ENCODE measurements at places on chromosomes 2 and 18.

GRCh38 chr2:219206328-219207133 lies at the start of gene ZFAND2B:
Gene ZFAND2B (plus strand): TSS chr2:219206782. CDS start chr2:219206988, 206 bp downstream.
- peak; percentile 77 for DNase-seq

- no peak for DNase-seq
These were observed 192.5 kb downstream of the SMAD2 start for GRCh38 chr18:47737956-47738355.

GRCh38 chr2:105403783-105404698 lies 5.2 kb upstream of the FHL2 start:
- DNase-seq: peak; percentile 64

- no peak for DNase-seq
These were observed 194.9 kb downstream of the LRATD1 start for GRCh38 chr2:14827226-14828023.

DNA sequence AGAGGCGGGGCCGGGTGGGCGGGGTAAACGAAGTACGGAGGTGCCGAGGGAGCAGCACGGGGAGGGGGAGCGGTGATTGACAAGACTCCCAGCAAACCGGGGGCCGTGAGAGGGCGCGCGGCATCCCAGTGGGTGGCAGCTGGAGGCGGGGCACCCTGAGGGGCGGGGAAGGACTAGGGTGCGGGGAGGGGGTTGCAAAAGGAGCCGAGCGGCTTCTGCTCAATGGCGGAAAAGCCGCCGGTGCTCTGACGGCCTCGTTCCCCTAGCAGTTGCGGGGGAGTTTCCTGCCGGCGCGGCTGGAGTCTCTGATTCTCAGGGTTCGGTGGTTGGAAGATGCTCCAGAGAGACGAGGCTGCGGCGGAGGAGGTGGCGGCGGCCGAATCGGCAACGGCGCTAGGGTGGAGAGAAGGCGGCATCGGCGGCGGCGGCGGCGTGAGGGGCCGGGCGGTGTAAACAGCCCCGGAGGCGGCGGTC lies at the start of gene PPM1B:
Gene PPM1B, plus strand, starts transcription at position 195 of the 474 bp plus-strand sequence. CDS start 32,325 bp downstream, outside the sequence.
- no peak for DNase-seq

DNA sequence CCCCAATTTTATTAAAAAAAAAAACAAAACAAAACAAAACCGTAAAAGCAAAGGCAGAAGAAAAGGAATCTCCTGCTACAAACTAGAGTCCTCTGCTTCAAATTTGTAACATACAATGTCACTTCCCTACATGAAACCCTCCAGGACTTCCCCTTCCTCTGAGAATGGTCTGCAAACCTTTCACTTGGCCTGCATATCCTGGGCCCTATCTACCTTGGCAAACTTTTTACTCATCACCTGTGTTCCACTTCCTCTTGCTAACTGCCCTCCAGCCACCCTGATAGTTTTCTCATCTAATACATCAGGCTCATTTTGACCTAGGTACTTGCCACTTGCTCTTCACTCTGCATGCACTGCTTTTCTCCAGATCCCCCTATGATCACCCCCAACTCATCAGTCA lies 255.5 kb downstream of the ETAA1 start:
- no peak for DNase-seq

DNA sequence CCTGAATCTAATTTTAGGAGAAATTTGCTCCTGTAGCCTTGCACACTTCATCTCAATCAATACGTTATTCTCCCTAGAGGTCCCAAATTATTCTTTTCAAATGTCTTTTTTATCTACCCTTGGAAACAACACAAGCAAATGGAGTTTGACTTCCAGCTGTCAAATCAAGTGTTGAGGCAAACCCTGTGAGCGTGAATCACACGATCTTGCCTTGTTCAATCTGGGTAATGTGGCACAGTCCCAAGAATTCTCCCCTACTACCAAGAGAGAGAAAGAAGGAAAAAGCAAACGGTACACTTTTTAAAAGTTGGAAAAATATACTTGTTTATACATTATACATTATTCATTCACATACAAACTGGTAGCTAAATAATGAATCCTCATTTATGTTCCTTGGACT lies 2035.3 kb upstream of the CELF4 start:
- DNase-seq: no peak

GRCh38 chr2:190582736-190583506 lies 48.4 kb upstream of the NEMP2 start:
- no peak for DNase-seq

GRCh38 chr18:73043611-73044010 lies 175.8 kb upstream of the NETO1 start:
- no peak for DNase-seq

GRCh38 chr2:109339519-109339966 lies 210.5 kb downstream of the SH3RF3 start:
- no peak for DNase-seq

DNA sequence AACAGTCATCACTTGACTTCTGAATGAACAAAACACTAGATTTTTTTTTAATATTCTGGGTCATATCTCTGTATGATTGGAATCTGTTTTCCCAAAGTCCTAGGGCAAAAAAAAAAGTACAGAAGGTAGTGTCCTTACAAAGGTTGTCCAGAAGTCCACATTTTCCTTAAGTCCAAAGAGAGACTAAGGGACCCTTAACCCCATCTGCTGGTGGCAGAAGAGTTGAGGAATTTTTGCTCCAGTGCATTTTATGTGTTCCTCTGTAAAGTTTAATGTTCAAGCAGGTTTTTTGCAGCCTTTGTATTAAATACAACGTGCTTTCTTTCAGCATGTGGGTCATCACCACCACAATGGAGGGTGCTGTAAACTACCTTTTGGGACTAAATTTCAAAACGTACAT lies 215.9 kb downstream of the SP3 start:
- DNase-seq: no peak

DNA sequence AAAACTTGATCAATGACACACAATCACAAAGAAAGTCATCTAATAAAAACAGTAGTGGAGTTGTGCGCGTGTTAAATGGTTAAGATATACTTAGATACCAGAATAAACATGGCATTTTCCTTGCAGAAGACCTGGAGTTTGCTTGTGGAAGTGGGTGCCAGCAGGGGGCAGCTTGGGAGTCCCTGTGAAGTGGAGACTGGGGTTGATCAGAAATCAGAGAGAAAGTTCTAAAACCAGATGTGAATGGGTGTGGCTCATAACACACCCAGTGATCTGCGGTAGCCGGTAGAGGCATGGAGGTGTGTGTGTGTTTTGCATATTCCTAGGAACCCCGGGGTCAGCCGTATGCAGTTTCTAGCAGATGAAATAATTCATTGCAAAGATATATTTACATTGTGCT lies 300.1 kb upstream of the TRIB2 start:
- DNase-seq: no peak

DNA sequence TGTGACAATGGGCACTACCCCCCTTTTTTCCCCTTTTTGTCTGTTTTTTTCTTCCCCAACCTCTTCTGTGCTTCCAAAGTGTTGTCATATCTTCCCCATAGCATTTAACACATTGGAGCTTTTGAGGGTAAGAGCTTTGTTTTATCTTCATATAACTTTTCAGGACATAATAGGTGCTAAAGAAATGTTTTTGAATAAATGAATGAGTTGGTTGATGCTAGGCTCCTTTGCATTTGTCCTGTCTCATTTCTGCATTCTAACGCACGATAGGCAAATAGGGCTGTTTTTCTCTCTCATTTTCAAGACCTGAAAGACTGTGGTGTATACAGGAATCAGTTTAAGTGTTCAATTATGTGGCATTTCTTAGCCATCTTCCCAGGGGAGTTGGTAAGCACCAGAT lies 832 bp upstream of the COPS7B start:
- DNase-seq: no peak

GRCh38 chr2:133458280-133458679 lies 110.0 kb downstream of the NCKAP5 start:
- no peak for DNase-seq

GRCh38 chr2:98382086-98382485 lies 35.8 kb downstream of the CNGA3 start:
- no peak for DNase-seq

GRCh38 chr2:200943527-200944105 lies 19.8 kb downstream of the ORC2 start:
- DNase-seq: no peak

DNA sequence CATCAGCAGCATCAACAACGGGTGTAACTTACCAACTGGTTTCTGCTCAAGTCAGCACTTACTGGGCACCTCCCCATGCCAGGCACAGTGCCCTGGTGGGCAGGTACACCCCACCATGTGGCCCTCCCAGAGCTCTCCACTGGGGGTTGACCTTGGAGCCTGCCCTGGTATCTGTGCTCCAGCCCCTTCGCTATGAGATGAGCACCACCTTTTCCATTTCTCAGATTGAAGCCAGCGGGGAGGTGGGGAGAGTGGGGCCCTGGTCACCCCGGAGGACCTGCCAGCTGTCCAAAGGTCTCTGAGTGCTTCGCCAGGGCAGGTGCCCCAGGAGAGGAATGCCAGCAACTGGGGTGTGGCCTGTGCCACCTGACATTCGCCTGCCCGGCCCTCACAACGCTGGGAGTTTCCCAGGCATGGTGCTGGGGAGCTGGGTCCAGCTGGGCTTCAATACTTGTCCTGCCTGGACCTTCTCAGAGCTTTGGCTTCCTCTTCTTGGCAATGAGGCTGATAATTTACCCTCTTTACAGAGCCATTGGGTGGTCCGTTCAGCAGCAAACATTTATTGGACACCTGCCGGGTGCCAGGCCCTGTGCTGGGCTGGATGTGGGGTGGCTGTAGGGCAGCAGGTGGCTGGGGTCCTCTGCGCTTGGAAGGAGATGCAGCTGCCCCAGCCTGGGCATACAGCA lies 5.9 kb upstream of the ZAP70 start:
- no peak for DNase-seq

GRCh38 chr2:59920961-59921360 lies 632.5 kb downstream of the BCL11A start:
- no peak for DNase-seq

DNA sequence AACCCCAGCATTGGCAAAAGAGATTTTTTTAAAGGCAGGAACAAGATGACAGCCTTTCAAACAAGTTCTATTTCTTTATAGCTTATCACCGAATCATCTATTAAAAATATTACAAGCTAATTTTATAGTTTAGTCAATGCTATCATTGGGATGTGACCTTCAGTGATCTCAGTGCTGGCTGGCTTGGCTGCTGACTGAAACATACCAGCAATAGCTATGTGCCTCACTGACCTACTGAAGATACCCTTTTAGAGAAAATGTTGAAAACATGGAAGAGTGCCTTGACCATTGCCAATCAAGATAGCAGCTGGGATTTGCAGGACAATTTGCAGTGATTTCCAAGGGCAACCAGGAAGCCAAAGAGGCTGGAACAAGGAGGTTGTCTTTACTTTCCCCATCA lies 44.0 kb downstream of the CSRNP3 start:
- DNase-seq: no peak

- DNase-seq: no peak
These were observed 223.6 kb downstream of the SLC8A1 start for GRCh38 chr2:40228310-40228709.

- DNase-seq: no peak
These were observed 10.1 kb downstream of the SRSF7 start for GRCh38 chr2:38740851-38741731.

DNA sequence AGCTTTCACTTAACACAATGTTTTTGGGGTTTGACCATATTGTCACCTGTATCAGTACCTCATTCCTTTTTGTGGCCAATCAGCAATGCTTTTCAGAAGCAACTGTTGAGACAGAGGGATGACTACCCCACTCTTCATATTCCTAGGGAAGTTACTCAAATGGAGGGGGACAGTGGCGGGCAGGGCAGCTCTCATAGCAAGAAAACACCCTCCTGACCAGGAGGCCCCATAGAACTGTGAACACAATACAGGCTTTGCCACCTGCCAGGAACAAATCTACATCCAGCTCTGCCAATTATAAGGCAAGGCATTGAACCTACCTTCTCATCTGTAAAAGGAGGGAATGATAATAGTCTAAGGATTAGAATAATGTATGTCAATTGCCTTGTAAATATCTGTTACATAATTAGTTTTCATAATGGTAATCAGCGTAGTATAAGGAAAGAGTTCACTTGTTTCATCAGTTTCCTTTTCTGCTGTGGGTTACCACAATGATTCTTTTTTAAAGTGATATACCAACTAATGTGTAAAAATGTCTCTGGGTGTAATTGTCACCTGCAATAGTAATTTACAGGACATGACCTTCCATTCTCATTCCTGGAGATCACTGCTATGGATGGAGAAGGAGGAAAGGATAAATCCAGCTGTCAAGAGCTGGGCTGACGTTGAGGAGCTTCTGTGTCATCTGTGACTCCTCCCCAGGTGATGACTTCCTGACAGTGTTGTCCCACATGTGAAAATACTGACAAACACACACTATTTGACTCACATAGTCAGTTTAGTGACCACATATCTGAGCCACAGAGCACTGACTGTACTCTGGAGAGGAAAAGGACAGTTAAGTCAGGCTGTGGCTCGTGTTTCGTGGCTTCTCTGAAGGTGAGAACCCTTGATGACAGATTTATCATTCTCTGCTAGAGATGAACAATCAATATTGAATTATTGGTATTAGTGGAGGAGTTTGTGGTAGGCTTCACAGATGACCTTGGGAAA lies 13.5 kb downstream of the ALPK2 start:
- no peak for DNase-seq

DNA sequence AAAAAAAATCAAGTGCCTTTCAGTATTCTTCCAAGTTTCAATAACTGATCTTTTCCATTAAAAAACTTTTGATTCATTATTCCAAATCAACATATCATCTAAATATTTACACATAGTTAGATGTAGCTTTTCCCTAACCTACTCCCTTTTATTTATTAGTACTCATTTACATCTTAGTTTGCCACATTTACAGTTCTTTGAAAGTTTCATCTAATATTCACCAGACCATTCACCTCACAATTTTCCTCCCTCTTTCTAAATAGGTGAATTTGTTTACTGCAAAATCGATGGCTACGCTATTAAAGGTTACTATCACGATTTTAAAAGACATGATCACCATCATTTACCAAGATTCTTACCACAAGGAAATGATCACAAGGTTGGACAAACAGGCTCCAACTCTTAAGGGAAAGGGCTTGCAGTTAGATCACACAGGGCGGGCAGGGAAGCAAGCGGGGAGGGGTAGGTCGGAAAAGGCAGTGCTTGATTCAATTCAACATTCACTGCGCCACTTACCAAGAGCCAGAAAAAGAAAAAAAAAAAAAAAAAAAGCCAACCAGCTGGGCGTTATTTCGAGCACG lies 654 bp upstream of the MARCHF7 start:
- no peak for DNase-seq

- DNase-seq: no peak
These were observed 629.4 kb downstream of the TSN start for GRCh38 chr2:122384768-122385333.

GRCh38 chr2:136495636-136496035 lies 269.7 kb upstream of the THSD7B start:
- DNase-seq: no peak

- no peak for DNase-seq
These were observed 7.8 kb downstream of the FRZB start for GRCh38 chr2:182858671-182859070.

GRCh38 chr2:29691391-29691950 lies 229.9 kb downstream of the ALK start:
- DNase-seq: no peak

- no peak for DNase-seq
These were observed 29.2 kb downstream of the AGAP1 start for GRCh38 chr2:235523021-235523420.

- no peak for DNase-seq
These were observed 194.4 kb downstream of the ALK start for GRCh38 chr2:29726976-29727375.
